Brain (organoid and tissue), 16 donors: ENCODE measurements at places on chromosomes 3 and 15. TPM values are rescaled to one million over a fixed set of nuclear protein-coding genes. Genes with fewer than 3 reads are reported as not detected.

GASK1A gene
- 1.9 TPM for polyA plus RNA-seq

REC114 gene
- polyA plus RNA-seq, result not detected

SPATA12 gene
- not detected for polyA plus RNA-seq

DTX3L gene
- 4.9 TPM for polyA plus RNA-seq

GOLGA6L7 gene
- not detected for polyA plus RNA-seq

TRH gene
- polyA plus RNA-seq, result 13.8 TPM
